Vagina (tissue), 2 donors: ENCODE measurements at places on chromosomes 5 and 9.

GRCh38 chr5:58961631-58962280, 378.9 kb downstream of the RAB3C start:
- DNase-seq = no peak

- no peak for DNase-seq
Measured at GRCh38 chr9:27495480-27496134, 28.5 kb upstream of the IFNK start.

GRCh38 chr9:125784286-125785049, 37.3 kb downstream of the PBX3 start:
- DNase-seq = no peak

DNA sequence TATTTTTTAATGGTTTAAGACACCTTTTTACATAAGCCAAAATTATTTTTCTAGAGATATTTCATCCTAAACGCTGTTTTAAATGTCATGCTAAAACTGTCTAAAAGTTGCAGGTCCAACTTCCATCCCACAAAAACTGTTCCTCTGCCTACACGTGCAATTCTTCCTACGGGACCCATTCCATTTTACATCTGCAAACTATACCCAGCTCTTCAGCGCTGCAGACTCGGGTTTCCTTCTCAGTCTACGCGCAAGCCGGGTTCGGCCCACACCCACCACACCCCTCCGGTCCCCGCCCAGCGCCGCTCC, 8.7 kb downstream of the RANBP6 start:
- no peak for DNase-seq

- no peak for DNase-seq
Measured at GRCh38 chr9:37916471-37917312, 12.8 kb upstream of the SLC25A51 start.

DNA sequence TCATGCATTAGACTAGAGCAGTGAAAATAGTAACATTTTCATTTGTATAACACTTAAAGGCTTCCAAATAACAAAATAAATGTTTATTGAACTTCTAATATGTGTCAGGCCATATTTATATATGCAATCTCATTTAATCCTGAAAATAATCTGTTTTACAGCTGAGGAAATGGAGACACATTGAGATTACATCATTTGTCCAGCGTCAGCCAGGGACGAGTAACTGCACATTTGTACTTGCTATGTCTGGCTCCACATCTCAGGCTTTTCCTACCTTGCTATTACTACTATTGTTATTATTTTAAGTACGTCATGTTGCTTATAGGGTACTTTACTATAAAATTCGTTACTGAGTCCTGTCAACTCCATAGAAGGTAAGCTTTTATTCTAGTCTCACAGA, 3.8 kb upstream of the C9 start:
- no peak for DNase-seq

DNA sequence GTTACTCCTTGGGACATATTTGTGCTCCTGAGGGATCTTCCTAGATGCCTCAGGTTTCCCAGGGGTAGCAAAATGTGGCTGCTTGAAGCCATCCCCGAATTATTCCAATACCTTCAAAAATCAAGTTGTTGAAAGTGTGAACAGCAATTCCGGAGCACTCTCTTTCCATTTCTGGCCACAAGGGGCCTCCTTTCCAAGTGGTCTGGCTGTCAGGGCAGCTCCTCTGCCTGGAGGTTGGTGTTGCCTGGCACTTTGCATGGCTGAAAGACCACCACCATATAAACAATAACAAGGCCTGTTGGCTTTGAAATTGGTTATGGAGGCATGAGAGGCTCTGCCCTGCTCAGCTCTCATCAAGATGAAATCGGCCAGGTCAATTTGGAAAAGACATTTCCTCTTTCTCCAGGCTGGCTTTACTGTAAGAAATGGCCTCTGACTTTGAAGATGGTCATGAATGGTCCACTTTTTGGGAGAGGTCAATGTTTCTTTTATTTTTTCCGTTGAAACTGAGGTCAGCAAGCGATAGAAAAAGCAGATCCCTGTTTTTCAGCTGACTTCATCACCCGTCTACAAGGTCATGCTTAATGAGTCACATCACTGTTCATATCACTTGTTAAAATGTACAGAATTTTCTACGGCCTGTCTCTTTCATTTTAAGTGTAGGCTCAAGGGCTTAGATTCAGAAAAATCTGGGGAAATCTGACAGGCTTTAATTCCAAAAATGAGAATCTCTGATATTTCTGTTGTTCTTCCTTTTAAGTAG, 481.1 kb upstream of the ZNF608 start:
- no peak for DNase-seq

DNA sequence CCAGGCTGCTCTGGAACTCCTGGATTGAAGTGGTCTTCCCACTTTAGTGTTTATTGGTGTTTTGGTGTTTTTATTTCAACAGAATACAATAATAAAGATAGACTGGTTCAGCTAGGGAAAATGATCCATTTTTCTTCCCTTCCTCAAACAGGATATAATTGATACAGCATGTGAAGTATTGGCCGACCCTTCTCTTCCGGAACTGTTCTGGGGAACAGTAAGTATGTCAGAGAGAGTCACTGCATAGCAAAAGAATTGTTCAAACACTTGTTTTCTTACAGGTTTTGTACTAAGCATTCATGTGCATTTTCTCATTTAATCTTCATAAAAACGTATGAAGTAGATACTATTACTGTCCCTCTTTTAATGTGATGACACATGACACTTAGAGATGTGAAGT, 31.6 kb downstream of the NUP188 start:
- no peak for DNase-seq
